ENCODE measurements at places on chromosomes 7 and 10.
A peak's percentile ranks its signal among the peaks of the same experiment; 100 is the strongest.

- DNase-seq: no peak
Observed at GRCh38 chr10:6202098-6202683, 541 bp upstream of the PFKFB3 start.

DNA sequence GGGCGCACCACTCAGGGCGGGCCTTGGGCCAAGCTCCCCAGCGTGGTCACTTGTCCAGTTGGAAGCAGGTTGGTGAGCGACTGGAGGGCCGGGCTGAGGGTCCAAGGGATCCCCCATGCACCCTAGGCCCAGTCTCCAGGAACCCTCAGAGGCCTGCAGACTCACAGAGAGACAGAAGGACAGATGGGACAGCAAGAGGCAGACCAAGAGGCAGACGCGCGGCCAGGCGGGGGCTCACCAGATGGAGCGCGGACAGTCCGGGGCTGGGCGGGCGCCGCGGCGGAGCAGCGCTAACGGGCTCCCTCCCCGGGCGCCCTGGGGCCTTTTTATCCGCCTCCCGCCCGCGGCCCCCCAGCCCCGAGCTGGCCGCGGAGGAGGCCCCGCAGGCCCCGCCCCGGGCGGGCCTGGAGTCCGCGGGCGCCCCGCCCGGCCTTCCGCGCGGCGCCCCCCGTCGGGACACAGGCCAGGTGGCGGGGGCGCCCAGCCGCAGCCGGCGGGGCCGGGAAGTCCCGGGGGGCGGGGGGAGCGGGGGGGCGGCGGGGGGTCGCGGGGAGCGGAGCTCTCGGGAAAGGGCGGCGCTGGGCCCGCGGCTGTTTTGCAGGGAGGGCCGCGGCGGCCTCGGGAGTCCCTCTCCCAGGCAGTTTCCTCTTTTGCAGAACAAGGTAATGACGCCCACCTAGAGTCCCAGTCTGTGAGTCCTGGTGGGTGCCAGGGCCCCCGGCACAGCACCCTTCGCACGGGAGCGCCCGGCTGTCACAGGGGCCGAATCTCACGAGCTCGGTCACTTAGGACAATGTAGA, at the start of gene LOXL4:
LOXL4 (minus strand) TSS at position 301 of the 800 bp plus-strand sequence. CDS start 5,175 bp downstream, outside the sequence.
- DNase-seq: no peak

- DNase-seq: no peak
Observed at GRCh38 chr7:150728609-150729008, 8.6 kb upstream of the GIMAP5 start.

GRCh38 chr10:123355748-123356481, 201.7 kb downstream of the BUB3 start:
- DNase-seq: no peak

DNA sequence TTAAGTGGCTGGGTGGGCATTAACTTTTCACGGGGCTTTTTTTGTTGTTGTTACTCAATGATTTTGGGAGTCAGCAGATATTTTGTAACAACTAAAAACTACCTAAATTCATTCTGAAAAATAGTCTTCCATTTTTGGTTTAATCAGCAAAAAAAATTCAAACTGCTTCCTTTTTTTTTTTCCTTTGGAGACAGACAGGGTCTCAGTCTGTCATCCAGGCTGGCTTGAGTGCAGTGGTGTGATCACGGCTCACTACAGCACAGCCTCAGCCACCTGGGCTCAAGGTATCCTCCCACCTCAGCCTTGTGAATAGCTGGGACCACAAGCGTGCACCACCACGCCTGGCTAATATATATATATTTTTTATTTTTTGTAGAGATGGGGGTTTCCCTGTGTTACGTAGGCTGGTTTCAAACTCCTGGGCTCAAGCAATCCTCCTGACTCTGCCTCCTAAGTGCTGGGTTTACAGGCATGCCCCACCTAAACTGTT, 36.5 kb downstream of the SKIDA1 start:
- DNase-seq: no peak

- peak; percentile 90 for DNase-seq
Observed at GRCh38 chr10:117541405-117541908, 1.1 kb upstream of the EMX2 start.

- DNase-seq: no peak
Observed at GRCh38 chr10:120474956-120475355, 17.9 kb downstream of the PLPP4 start.

GRCh38 chr7:22480523-22481075, 19.4 kb downstream of the STEAP1B start:
- no peak for DNase-seq

- no peak for DNase-seq
Observed at GRCh38 chr7:75889826-75890225, 11.0 kb downstream of the RHBDD2 start.

DNA sequence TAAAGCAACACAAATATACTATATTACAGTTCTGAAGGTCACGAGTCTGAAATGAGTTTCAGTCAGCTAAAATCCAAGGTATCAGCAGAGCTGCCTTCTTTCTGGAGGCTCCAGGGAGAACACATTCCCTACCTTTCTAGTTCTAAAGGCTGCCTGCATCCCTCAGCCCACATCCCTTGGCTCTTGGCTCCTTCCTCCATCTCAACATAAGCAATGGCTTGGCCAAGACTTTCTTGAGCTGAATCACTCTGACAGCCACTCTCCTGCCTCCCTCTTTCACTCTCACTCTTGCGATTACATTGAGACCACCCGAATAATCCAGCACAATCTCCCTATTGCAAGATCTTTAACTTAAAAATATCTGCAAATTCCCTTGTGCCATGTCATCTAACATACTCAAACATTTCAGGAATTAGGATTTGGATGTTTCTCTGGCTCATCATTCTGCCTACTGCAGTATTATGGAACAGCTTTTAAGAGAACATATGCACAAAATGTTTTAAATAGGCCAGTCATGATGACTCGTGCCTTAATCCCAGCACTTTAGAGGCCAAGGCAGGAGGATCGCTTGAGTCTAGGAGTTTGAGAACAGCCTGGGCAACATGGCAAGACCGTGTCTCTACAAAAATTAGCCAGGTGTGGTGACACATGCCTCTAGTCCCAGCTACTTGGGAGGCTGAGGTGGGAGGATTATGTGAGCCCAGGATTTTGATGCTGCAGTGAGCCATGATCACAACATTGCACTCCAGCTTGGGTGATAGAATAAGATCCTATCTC, 144.2 kb upstream of the VSTM2A start:
- DNase-seq: no peak

GRCh38 chr7:141369422-141369821, 181.8 kb upstream of the AGK start:
- no peak for DNase-seq

- peak; percentile 90 for DNase-seq
Observed at GRCh38 chr10:5876181-5876768, 13.4 kb downstream of the ANKRD16 start.

DNA sequence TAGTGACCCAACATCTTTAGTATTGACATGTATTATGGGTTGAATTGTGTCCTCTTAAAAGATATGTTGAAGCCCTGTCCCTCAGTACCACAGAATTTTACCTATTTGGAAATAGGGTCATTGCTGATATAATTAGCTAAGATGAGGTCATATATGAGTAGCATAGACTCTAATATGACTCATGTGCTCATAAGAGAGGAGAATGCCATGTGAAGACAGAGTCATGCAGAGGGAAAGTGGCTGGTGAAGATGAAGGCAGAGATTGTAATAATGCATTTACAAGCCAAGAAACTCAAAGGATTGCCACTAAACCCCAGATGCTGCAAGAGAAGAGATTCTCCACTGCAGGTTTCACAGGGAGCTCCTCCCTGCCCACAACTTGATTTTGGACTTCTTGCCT, 496.4 kb downstream of the KIF20B start:
- DNase-seq: peak; percentile 11

GRCh38 chr7:113504142-113504541, 385.8 kb upstream of the SMIM30 start:
- no peak for DNase-seq

DNA sequence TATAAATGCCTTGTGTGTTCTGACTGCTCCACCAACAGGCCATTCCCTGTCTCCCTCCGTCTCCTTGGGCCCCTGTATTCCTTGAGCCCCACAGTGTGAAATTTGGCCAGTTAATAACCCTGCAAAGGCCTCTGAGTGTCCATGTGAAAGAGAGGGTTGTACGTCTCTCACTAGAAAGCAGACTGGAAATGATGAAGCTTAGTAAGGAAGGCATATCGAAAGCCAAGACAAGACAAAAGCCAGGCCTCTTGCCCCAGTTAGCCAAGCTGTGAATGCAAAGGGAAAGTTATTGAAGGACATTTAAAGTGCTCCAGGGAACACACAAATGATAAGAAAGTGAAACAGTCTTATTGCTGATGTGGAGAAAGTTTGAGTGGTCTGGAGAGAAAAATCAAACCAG, 680.2 kb downstream of the SDK1 start:
- DNase-seq: no peak

- DNase-seq: peak; percentile 21
Observed at GRCh38 chr7:30931161-30931928, 19.7 kb downstream of the AQP1 start.

DNA sequence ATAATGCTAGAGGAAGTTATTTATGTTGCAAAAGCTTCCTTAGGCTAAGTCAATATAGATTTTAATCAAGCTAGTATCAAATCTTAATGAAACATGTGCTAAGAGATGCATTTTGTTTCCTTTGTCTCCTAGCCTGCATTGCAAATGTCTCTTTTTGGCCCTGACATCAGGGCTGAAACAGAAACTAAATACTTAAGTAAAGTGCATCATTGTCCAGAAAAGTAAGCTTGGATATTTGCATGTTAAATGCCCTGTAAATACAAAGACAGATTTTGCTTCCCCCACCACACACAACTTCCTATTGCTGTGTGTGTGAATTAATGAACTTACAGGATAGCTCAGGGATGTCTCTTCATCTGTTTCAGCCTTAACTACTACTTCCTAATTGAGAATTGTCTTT, 10.0 kb upstream of the STAMBPL1 start:
- no peak for DNase-seq

DNA sequence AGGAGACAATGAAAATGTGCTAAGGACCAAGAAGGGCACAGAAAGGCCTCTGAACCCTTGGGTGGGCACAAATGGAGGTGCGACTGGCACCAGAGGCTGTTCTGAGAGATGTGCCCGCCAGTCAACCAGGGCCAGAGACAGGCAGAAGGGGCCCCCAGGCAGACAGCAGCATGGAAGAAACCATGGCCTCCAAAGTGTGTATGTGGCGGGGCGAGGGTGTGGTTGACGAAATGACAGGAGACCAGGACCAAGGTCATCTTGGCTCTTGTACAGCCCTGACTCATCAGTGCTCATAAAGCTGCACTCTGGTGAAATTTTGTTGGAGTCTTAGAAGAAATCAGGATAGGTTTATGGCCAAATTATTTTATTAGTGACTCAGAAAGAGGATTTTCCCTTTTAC, 4.0 kb upstream of the MRPS24 start:
- DNase-seq: peak; percentile 92

DNA sequence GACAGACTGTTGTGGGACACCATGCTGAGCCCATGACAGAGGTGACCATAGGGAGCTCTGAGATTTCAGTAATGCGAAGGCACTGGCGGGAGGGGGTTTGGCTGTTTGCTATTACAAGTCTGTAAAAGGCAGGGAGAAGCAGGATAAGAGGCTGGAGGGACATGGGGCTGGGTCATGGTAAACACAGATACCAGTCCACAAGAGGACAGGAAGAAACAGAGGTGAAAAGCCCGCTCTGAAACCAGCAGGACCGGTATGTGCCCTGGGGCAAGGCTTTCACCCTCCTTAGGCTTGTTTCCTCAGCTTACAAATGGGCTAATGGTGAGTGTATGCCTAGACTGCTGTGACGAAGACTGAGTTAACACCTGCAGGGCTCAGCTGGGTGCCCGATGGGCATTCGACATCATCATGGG, 34.1 kb downstream of the ANXA11 start:
- DNase-seq: no peak

GRCh38 chr7:31488562-31489203, 25.2 kb upstream of the ITPRID1 start:
- DNase-seq: peak; percentile 7

GRCh38 chr10:22316286-22317075, at the start of gene COMMD3:
Gene COMMD3 (plus strand): TSS chr10:22316388. CDS start chr10:22316418, 30 bp downstream.
- peak; percentile 76 for DNase-seq

GRCh38 chr7:69597278-69598076, 798 bp upstream of the AUTS2 start:
- DNase-seq: no peak

GRCh38 chr7:33276325-33276724, 147.0 kb downstream of the BBS9 start:
- no peak for DNase-seq

DNA sequence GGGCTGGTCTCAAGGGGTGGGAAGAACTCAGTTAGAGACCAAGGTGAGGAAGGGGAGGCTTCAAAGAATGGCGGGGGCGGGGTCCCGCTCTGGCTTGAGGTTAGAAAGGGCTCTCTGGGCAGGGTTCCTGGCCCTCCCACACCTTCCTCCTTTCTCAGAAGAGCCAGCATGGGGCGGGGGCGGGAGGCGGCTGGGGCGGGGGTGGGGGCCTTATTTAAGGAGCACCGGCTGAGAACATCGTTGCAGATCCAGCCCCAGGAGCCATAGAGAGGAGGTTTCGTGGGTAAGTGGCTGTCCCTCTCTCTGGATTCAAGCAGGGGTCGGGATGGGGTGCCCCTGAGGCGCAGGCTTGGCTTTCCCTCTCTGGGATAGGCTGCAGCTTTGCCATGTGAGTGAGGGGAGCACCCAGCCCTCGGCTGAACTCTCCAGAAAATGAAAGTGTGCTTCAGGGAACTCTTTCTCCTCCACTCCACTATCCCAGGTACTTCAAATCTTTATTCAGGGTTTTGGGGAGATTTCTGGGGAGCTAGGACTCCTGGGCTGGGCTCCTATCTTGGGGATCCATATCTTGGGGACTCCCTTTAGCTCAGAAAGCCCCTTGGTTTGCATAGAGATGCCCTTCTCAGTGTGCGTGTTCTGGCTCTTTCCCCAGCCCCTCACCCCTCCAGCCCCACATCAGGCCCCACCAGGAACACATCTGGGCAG, 3.3 kb upstream of the CUEDC2 start:
- no peak for DNase-seq
